Activated naive CD4-positive, alpha-beta T cell (primary cell): ENCODE measurements at places on chromosomes 11 and 22.

DNA sequence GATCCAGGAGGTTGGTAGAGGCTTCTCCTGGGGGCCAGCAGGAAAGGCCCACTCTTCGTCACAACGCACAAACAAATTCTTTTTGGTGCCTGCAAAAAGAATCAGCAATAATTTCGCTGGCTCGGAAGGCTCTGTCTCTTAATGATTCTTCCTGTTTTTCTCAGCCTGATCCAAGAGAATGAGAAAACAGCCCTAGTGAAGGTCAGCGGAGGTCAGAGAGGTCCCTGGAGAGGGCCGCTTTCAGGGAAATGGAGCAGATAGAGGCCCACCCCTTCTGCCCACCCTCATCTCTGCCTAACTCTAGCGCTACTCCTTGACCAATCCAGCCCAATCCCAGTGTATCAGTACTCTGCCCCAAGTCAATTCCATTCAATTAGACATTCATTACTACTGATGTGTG lies 19.2 kb downstream of the LRRC55 start:
- DNase-seq: no peak

GRCh38 chr11:60887556-60887955 lies 18.8 kb downstream of the PRPF19 start:
- no peak for DNase-seq

DNA sequence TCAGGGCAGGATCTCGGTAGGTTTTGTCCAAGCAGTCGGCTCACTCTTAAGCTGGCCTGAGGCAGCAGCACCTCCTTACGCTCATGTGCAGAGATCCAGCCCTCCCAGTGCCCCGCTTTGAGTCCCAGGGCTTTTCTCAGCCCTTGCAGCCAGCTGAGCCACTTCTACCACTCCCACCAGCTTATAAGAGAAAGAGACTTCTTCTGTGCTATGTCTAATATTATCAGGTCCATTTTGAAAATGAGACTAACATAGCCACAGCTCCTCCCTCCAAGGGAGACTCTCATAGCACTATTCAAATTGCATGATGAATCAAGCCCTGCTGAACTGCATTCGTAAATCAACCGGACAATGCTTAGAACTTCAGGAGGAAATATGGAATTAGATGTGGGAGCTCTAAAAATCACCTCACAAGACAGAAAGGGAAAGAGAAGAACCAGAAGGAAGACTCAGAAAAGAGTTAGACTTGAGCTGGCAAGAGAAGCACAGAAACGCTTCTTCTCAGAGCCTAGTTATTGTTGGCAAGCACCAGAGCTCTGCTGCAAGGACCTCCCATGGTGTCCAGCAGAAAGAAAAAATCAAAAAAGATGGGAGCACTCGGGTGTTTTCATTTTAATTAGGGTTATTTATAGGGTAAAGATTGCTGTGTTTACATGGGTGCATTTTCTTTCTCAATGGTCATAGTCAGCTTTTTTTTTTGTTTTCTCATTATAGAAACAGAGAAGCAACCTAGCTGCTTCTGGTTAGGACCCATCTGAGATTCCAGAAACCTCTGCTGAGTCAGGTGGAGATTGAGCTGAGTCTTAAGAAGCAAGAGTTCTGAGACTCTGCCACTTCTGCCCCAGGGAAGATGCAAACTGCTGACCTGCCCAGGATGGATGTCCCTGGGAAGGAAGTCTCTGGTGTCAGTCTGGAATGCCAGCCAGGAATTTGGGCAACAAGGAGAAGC lies 181.4 kb downstream of the ETS1 start:
- DNase-seq: no peak

DNA sequence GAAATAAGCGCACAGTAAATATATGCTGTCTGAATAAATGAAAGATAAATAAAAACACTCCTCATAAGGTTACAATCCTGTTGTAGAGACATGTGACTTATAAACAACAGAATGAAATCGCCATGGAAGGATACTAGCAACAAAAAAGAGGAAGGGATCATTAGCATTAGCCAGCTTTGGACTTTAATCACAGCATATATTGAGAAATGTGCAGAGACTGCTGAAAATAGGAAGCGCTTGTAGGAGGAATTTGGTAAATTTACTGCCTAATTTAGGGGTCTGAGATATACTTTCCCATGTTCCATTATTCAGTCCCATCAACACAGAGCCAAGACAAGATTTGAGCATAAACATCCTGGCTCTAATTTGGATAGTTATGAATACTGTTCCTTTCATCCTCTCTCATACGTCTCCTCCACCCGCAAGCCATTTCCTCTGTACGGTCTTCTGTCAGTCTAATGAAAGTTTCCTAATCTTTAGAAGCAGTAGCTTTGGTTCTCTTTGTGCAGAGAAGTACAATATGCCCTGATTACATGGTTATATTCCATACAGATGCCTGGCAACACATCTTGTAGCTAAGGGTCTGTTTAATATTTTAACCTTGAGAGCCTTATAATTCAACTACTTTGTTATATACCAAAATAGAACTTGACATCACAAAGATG lies 37.1 kb upstream of the AKIP1 start:
- no peak for DNase-seq

- DNase-seq: no peak
Measured at GRCh38 chr22:47123827-47124442, 361.5 kb downstream of the TBC1D22A start.

- no peak for DNase-seq
Measured at GRCh38 chr22:49629586-49630447, 197.9 kb downstream of the BRD1 start.
